ENCODE measurements at places on chromosomes 3 and 15. TPM values are rescaled to one million over a fixed set of nuclear protein-coding genes. Genes with fewer than 3 reads are reported as not detected.

EXD1 gene
- total RNA-seq = not detected

MAP3K13 gene
- 20.0 TPM for total RNA-seq

B3GALNT1 gene
- 4.0 TPM for total RNA-seq

ZPLD1 gene
- not detected for total RNA-seq

EXOSC7 gene
- 44.2 TPM for total RNA-seq

COL6A5 gene
- total RNA-seq = not detected

PRSS50 gene
- not detected for total RNA-seq

CYP1A1 gene
- total RNA-seq = 2.4 TPM

FAM131A gene
- 9.8 TPM for total RNA-seq

CACNA2D3 gene
- 0.94 TPM for total RNA-seq

CPLX3 gene
- total RNA-seq = not detected

PCSK6 gene
- 4.4 TPM for total RNA-seq
